RWPE1 (cell line): ENCODE measurements at places on chromosomes 1 and 21.

GRCh38 chr21:17708522-17709265 lies 96.0 kb upstream of the BTG3 start:
- DNase-seq, result no peak

DNA sequence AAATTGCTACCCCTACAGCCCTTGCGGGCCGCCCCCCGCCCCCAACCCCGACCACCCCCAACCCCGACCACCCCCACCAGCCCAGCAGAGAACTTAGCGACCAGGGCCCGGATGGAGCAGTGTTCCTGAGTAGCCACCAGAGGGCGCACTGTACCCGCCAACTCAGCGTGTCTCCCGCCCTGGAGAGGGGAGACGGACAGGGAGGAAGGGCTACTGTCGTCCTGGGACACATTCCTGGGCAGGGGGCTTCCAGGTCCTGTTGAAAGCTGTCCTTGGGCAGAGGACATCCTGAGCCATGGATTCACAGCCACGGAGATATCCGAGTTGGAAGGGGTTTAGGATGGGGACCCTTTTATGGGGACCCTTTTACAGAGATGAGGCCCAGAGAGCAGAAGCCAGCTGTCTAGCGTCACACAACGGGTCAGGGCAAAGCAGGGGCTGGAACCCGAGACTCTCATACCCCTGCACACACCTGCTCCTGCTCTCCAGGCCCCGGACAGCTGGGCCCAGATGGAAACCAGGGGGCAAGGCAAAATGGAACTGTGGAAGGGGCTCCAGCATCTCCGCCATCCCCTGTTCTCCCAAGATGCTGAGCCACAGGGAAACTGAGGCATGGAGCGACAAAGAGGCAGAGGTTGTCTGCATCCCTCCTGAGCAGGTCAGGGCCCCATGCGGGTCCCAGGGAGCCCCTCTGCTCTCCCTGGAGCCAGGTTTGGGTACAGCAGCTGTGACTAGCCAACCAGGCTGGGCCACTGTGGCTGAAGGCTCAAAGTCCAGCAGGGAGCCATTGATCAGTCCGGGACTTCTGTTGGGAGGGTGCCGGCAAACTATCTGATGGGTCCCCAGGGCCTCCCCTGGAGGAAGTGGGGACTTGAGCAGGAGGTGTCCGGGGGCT lies 25.0 kb upstream of the LAPTM5 start:
- peak; percentile 81 for DNase-seq

GRCh38 chr1:36471830-36472641 lies 7.9 kb upstream of the MRPS15 start:
- DNase-seq, result no peak

GRCh38 chr1:63087966-63088365 lies 234.4 kb upstream of the FOXD3 start:
- no peak for DNase-seq

DNA sequence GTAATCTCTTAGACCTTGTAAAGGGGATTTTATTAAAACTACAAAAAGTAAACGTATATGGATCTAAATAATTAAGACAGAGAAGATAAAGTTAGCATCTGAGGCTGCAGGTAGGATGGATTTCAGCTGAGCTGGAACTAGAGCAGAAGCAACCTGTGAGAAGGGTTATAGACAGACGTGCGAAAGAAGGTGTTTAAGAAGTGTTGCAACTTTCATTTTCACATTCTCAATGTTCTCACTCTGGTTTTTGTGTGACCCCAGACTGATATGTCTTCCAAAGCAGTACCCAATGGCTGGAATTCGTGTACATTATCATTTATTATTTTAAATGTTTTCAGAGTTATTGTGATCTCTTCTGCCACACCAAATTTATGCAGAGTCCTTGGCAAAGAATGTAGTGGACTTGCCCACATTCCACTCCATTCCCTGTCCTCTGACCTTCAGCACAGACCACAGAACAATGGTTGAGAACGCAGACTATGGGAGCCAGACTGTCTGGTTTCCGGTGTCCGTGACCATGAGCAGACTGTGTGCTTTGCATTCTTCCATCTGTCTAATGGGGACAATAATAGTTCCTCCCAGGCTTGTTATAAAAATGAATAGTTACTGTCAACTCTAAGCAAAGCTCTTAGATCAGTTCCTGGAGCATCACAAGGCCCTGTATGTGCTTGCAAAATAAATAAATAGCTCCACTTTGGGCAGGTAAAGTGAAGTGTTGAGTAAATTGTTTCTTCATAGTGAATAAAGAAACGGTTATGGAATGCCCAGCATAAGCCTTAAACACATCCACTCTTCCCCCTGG lies 140.6 kb upstream of the SAMSN1 start:
- no peak for DNase-seq

DNA sequence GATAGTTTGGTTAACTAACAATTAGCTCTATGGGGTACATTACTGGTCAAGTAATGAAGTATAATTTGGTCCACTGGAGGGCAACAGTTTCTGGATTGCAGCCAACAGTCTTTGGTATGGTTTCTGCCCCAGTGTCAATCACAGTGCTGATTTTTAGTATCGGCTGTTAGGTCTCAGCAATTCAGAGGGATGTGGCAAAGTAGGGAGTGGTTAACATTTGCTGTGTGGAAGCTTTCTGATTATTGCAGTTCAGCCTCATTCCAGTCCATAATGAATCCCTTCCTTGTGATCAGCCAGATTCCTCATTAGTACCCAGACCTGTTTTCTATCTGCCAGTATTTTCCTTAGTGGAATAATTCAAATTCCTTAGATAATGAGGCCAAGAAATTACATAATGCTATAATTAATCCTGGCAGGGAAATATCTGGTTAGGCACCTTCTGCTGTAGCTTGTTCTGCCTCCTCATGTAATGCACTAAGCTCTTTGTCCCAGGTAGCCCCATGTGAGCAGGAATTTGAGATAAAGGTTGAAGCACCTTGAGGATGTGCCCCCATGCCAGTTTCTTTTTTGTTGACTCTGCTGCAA lies 14.0 kb downstream of the F3 start:
- DNase-seq, result peak; percentile 63

- no peak for DNase-seq
These were observed 794 bp upstream of the FAM76A start for GRCh38 chr1:27724961-27725373.

- no peak for DNase-seq
These were observed 43.4 kb downstream of the GRIK3 start for GRCh38 chr1:36990928-36991327.

DNA sequence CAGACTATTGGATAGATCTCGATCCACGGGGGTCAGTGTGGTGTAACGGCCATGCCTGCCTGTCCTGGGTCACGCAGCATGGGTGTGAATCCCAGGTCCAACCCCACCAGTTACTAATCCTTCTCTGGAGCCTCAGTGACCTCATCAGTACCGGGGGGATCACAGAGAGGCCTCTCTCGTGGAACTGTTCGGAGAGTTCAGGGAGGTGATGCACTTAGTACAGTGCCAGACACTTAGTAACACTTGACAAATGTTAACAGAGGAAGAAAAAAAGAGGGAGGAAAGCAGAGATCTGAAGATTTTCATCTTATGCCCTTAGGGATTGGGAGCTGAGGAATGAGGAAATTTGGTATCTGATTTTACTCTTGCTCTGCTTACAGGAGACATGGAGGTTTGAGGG lies 2.9 kb downstream of the ABCA4 start:
- no peak for DNase-seq

DNA sequence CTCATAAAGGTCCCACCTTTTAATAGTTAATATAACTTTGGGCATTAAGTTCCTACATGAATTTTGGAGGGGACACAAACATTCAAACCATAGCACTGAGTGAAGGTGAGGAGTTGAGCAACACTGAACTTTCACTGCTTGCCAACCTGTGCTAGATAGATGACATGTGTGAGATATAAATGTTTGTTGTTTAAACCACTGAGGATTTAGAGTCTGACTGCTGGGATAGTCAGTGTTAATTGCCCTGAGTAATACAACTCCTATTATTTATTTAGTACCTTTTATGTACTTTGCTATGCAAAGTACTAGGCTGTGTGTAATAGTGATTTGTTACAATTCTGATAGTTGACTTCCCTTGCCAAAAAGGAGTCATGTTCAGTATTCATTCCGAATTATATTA lies 32.4 kb upstream of the SLC16A1 start:
- no peak for DNase-seq

GRCh38 chr1:102174259-102174863 lies 177.6 kb upstream of the OLFM3 start:
- DNase-seq, result peak; percentile 5

GRCh38 chr1:209490013-209490412 lies 93.5 kb upstream of the CAMK1G start:
- peak; percentile 53 for DNase-seq

- no peak for DNase-seq
These were observed 6.5 kb upstream of the C1QA start for GRCh38 chr1:22629886-22630285.

GRCh38 chr1:180208264-180208663 lies 21.8 kb upstream of the LHX4 start:
- no peak for DNase-seq
